ENCODE measurements at places on chromosomes 16 and 17. TPM values are rescaled to one million over a fixed set of nuclear protein-coding genes. Genes with fewer than 3 reads are reported as not detected.

The CBX8 gene
- polyA plus RNA-seq = 3.5 TPM

The SERPINF2 gene
- polyA plus RNA-seq = 209 TPM

The KRT28 gene
- polyA plus RNA-seq = not detected

The PLXDC1 gene
- polyA plus RNA-seq = 4.5 TPM

The TP53TG3C gene
- not detected for polyA plus RNA-seq

The ARHGDIG gene
- not detected for polyA plus RNA-seq

The SAMD14 gene
- 3.7 TPM for polyA plus RNA-seq

The SLC5A11 gene
- polyA plus RNA-seq = 2.1 TPM

The MILR1 gene
- polyA plus RNA-seq = 2.2 TPM
